ENCODE measurements at places on chromosomes 3 and 15. TPM values are rescaled to one million over a fixed set of nuclear protein-coding genes. Genes with fewer than 3 reads are reported as not detected.

Gene GOLGA8B
- 378 TPM for total RNA-seq

- DNase-seq: peak; percentile 8
Observed at GRCh38 chr15:85702321-85703101, 92.2 kb downstream of the KLHL25 start.

GRCh38 chr3:186067360-186068242, 41.3 kb downstream of the ETV5 start:
- no peak for DNase-seq

Gene GHRL
- 1.4 TPM for total RNA-seq

DNA sequence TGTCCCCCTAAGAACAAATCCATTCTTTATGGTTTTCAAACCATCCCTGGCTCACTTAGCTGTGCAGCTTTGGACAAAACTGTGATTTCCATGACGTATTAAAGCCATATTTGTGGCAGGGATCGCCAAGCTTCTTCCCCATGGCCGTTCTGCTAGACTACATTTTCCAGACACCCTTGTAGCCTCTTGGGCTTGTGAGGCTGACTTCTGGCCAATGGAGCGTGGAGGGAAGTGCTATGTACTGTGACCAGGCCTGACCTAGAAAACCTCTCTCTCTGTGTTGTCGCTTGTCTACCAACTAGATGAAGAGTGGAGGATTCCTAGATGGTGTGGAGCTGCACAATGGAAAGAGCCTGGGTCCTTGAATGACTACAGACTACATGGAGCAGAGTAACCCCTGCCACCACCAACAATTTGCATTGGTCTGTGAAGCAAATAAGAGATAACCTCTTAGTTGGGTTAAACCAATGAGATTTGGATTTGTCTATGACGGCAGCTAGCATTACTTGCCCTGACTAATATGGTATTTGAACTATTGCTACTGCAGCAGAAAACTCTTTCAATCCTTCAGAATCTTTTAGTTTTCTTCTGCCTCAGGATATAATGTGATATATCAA, 22.1 kb upstream of the MGLL start:
- DNase-seq: no peak

Gene ECT2
- total RNA-seq: 1.8 TPM

Gene CCDC13
- 0.88 TPM for total RNA-seq

DNA sequence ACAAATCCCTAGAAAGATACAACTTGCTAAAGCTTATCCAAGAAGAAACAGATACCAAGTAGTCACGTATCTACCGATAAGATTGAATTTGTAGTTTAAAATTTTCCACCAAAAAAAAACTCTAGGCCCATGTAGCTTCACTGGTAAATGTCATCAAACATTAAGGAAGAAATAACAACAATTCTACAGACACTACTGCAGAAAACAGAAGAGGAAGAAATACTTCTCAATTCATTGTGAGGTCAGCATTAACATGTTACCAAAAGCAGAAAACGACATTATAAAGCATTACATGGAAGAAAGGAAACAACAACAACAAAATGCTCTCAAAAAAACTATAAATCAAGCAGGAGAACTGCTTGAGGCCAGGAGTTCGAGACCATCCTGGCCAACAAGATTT, 27.5 kb upstream of the TM4SF19 start:
- no peak for DNase-seq

DNA sequence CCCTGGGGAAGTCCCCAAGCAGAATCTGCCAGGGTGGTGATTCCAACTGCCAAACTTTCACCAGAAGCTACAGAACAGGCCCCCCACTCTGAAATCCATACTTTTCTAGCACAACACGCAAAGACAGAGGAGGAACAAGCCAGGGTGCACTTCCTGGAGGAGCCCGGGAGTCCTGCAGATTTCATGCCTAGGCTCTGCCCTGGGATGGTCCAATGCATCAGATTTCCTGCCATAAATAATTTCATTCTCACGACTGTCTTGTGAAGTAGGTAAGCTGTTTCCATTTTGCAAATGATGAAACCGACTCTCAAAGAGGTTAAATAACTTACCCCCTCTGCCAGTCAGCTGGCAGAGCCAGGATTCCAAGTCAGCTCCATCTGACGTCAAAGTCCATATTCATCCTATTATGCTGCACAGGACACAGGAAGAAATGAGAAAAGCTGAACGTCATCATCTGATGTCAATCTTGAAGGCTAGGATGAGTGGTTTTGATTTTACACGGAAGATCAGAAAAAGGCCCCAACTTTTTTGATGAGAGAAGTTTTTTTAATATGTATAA, 134.8 kb upstream of the IGF1R start:
- DNase-seq: no peak

Gene CEMIP
- not detected for total RNA-seq

DNA sequence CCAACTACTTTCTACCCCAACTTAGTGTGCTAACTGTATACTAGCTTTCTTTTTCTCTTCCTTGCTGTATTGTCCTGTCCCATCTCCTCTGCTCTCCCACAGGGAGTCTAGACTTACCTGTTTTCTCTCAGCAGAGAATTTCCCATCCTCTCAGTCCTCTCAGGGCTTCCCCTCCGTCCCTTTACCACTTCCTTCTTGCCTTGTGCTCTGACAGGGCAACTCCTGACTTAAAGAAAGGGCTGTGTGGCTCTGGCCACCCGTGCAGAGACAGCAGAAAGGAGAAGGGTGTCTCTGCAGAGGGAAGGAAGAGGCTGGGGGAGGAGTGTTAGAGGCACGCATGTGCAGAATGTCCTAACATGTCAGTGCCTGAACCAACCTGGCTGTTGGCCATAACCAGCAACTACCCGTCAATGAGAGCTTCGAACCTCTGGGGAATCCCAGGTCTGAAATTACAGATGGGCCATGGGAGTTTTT, at the start of gene GCSAM:
GCSAM (minus strand) TSS at position 274 of the 474 bp plus-strand sequence; CDS start at position 146, 128 bp downstream.
- DNase-seq: peak; percentile 60

GRCh38 chr3:108603691-108604090, 14.2 kb downstream of the DZIP3 start:
- DNase-seq: no peak

Gene ITIH4
- total RNA-seq: 32.6 TPM

DNA sequence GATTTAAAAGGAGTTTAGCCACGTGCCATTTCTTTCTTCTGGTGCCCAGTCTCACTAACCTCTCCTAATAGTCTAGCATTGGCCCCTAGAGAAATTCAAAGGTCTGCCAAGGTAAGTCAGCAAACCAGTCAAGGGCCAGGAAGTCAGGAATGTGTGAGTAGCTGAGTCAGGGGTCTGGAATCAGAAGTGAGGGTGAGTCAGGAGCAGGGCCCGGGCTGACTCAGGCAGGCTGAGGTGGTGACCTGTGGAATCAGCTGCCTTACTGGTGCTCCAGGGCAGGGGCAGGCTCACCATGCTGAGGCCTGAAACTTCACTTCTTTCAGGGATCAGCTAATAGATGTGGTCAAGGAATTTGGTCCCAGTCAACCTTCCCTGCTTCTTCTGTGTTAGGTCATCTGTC, 105.8 kb upstream of the MYZAP start:
- DNase-seq: no peak

DNA sequence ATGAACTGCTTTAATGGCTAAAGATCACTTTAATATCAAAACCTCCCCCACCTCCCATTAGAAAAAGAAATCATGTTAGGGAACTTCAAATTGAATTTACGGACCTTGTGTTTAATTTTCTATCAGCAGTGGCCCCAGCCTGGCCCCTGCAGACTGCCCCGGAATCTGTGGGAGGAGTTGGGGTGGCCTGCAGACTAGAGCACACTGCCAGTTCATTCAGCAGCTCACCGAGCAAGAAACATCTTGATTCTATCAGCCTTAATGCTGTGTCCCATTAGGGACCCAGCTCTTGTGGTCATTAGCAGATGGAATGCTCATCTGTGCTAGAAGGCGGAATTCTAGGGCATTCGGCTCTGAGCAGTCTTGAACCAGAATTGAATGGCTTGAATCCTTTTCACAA, 54.2 kb downstream of the FLNB start:
- DNase-seq: no peak

- DNase-seq: no peak
Observed at GRCh38 chr3:187263270-187263669, 28.3 kb downstream of the MASP1 start.

DNA sequence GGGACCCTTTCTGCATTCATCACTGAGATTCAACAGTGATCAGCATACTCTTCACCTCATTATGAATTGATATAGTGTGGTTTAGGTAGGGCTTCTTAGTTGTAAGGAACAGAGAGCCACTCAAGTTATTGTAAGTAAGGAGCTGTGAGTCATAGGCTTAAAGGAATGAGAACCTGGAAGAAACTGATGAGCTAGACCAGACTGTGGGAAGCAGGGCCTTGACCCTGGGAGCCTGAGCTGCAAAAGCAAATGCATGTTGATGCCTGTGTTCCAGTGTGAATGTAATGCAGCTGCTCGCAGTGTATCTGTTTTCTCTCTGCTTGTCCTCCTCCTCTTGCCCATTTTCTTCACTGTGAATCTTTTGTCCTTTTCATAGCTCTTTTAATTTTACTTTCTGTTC, 13.6 kb downstream of the ZKSCAN7 start:
- no peak for DNase-seq

Gene IL5RA
- not detected for total RNA-seq

DNA sequence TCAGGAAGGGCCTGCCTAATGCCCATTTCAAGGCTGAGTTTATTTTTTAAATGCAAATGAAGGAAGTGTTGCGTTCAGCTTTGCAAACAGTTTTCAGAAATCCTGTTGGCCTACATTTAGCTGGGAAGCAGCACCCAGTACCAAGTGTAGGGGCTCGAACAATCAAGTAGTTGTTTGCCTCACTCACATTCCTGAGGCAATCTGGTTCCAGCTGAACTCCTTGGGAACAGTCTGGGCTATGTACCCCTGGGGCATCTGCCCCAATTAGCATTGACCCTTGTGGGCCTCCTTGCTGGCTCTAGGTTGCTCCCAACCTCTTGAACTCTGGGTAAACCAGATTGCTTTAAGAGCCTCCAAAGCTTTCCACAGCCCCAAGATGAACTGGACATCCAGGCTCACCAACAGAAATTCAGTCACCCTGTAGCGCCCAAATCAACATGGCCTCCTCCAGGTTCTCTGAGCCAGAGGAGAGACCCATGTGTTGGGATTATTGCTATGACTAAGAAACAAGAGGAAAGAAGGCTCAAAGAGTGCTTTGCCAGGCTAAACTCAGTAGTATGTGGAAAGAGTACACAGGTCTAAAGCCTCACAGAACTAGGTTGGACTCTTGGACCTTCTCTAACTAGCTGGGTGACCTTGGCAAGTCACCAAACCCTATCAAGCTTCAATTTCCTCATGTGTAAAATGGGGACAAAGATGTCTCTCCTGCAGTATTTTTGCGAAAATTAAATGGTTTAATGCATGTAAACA, 532.7 kb downstream of the SOX2 start:
- DNase-seq: no peak

DNA sequence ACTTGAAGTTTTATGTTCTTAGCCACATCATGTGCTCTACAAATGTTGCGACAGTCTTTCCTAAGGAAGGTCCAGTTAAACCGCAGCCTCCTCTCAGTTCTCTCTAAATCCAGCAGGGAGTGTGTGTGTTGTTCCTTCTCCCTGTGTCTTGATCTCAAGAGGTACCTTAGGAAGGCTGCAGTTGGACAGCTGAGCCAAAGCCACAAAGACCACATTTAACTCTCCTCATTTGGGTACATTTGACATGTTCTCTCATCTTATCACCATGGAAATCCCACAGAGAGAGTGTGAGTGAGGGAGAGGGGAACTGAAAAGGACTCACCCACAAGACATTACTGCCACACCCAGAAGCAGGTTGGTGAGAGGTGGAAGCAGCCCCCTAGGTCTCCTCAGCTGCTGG, 79.5 kb downstream of the CD200R1L start:
- no peak for DNase-seq

Gene MESP1
- total RNA-seq: 0.26 TPM
